ENCODE measurements at places on chromosomes 2 and 18.

DNA sequence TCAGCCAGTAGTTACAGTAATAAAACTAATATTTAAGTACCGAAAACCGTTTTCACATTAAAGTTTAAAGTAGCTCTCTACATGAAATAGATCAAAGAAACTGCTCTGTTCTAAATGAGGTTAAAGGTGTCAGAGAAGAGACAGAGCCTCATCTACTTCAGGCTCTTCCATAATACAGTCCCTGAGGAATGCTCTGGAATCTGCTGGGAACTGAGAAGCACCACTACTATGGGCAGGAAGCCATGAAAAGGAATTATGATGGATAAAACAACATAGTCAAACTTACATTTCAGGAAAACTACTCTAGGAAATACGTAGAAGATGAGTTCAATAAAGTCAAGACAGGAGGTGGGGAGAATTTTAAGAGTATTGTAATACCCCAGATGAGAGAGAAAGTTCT is 60.0 kb downstream of the ROCK1 start:
- DNase-seq: no peak

GRCh38 chr18:23353459-23353858 is 99.6 kb upstream of the RIOK3 start:
- DNase-seq: no peak

- no peak for DNase-seq
These were observed 575.9 kb upstream of the ZEB2 start for GRCh38 chr2:145095641-145096435.

DNA sequence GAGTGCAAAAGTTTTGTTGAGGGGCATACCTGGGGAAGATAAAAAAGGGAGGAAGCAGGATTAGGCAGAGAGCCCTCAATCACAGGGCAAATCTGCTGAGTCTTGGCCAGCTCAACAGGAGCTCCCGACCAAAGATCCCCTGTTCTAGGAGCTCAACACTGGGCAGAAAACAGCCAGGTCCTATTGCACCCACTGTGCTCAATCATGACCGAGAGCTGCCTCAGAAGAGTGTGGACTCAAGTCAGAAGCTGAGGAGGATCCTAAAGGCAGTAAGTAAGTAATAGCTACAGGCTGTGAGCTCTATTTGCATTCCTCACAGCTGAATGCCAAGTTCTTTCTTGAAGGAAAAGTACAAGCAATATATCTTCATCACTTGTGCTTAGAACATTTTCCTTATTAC is 334.4 kb upstream of the NRP2 start:
- no peak for DNase-seq

All from AG09319 (cell line).